ENCODE measurements at places on chromosomes 1 and 21.

DNA sequence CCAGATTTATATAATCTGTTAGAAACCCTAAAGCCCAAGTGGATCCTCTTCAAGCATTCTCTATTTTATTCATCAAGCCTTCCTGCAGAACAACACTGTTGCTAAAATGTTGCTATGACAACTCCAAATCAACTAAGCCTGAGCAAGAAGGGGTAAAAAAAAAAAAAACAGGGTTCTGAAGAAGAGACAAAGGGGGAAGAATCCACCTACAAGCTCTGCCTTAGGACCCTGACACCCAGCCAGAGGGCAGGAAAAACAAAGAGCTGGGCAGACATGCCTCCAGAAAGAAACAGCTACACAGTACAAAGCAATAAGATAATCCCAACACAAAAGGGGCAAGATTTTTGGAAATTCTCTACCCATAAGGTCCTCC lies 1.3 kb downstream of the USF1 start:
- DNase-seq, result no peak

- DNase-seq, result no peak
Measured at GRCh38 chr1:111980686-111981085, 8.8 kb downstream of the KCND3 start.

GRCh38 chr1:154716614-154717527 lies 108.9 kb upstream of the ADAR start:
- no peak for DNase-seq

DNA sequence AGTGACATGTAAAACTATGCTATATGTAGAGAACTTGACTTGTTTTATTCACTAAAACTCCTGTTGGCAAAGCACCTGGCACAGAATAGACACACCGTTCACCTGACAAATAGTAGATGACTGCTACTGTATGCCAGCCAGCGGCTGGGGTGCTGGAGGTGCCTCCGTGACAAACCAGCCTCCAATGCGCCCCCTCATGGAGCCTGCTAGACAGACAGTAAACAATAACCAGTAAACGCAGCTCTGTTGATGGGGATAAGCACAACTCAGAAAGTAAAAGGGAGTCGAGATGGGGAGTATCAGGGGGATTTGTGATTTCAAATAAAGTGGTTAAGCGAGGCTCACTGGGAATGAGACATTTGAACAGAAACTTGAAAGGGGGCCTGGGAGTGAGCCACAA lies 107.2 kb downstream of the PRDM2 start:
- DNase-seq, result no peak

GRCh38 chr1:1889090-1889750 lies 1.7 kb downstream of the GNB1 start:
- no peak for DNase-seq

DNA sequence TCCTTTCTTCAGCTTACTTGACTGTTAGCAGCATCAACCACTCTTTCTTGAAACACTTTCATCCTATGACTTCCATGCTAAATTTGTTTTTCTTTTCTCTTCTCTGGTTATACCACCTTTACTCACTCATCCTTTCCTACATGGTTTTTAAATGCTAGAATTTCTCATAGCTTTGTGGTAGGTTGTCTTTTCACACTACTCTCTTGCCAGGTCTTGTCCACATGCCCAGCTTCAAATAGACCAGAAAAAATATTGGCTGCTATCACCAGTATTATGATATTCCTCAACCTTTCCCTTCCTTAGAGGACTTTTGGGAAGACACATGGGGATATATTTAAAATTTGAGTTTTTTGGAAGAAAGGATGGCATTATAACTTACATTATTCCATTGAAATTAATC lies 48.8 kb downstream of the PPP1R12B start:
- no peak for DNase-seq

DNA sequence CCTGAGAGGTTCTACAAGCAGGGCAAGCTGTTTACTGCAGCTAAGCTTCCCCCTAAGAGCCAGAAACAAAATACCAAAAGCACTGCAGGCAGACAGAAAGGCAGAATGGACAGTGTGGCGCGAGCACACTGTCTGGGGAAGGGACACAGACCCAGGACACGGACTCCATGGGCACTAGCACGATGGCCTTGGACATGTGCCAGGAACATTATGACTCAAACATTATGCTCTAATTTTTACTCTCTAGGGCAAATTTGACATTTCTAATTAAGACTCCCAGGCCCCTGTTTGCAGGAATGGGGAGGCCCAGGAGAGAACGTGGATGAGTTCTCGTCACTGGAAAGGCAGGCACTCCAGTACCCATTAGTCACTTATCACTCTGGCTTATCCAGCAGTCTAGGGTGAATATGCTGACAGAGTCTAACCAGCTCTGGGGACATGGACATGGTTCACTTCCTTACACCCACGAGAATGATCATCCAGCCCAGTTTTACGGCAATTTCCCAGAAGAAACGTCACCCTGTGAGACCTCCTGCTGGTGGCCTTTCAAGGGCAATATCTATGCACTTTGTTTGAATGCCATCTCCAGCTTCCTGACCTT lies 45.1 kb downstream of the CAPN8 start:
- DNase-seq, result no peak

DNA sequence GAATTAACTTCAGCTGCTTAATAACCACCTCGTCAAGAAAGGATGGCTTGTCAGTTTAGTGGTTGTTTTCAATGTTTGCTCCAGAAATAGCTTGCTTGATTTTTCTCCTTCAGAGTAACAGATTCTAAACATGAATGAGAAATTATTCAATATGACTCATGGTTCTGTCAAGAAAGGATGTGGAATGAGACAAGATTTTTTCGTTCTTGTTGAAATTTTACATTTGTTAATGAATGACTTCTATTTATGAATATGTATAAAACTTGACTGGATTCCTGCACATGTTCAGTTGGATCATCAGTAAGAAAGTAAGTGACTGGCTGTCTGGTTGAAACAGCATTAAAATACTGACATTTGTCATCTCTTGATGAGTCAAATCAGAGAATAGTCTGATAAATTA lies 38.3 kb downstream of the IFI44 start:
- no peak for DNase-seq

GRCh38 chr1:28102189-28102588 lies 13.8 kb upstream of the EYA3 start:
- DNase-seq, result no peak

GRCh38 chr1:14961661-14962267 lies 191.8 kb upstream of the TMEM51 start:
- no peak for DNase-seq

DNA sequence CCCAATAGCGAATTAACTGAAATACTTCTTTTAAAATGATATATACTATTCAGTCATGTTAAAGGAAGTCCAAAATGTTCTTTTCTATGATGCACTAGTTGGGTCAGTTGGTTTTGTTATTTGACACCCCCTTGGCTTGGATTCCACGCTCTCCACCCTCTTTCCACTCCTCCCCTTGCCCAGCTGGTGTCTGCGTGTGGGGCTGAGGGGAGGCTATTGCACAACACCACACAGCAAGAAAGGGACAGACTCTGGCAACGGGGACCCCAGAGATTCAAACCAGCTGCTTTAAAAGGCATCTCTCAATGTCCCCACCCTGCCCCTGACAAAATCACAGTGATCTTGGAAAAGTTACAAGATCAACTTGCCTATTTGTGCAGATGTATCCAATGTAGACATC lies 394.3 kb downstream of the TGFB2 start:
- no peak for DNase-seq

DNA sequence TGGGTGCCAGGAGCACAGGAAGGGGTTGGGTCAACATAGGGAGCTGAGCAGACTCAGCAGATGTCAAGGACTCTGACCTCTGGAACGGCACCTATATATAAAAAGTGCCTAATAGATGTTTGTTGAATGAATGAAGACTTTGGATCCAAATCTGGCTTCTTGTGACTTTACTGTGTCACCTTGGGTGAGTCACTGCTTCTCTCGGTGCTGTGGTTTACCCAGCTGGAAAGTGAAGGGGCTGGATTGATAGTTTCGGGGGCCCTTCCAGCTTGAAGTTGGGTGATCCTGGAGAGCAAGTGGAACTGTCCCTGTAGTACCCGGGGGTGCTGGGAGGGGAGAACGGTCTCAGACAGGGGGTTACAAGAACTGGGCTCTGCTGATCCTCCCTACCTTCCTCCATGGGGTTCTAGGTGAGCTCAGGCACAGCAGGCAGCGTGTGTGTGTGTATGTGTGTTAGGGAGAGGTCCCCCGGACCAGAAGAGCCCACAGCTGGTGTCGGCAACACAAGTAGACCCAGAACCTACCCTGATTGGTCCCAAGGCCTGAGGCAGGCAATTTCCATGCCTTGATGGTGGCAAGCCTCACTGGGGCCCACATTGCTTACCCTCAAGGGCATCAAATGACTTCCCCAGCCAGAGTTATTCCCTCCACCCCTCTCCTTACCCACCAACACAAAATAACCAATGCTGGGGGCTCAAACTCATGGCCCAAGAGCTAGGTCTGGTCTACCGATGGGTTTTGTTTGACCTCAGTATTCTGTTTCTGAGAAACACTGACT lies 5.5 kb upstream of the PADI1 start:
- DNase-seq, result no peak

Data from CD4-positive, alpha-beta T cell treated with Interleukin-6 at 100 ng/mL for 8 hours (primary cell).